ENCODE measurements at places on chromosomes 11 and 22.

DNA sequence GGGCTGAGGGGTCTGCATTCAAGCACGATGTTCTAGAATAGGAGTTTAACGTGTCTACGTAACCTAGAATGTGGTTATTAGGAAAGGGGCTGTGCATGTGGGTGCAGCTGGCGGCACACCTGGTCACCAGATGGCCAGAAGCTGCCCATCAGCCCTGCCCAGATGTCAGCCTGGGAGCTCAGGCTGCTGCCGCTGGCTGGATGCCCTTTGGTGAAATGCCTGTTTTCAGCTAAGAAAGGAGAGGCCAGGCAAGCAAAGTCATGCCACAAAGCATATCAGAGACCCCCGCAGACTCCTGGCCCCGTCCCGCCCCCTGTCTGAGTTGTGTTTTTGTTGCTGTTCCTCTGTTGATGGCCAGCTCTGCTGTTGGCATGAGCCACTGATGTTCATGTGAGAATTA, 11.3 kb upstream of the ADORA2A start:
- no peak for DNase-seq

DNA sequence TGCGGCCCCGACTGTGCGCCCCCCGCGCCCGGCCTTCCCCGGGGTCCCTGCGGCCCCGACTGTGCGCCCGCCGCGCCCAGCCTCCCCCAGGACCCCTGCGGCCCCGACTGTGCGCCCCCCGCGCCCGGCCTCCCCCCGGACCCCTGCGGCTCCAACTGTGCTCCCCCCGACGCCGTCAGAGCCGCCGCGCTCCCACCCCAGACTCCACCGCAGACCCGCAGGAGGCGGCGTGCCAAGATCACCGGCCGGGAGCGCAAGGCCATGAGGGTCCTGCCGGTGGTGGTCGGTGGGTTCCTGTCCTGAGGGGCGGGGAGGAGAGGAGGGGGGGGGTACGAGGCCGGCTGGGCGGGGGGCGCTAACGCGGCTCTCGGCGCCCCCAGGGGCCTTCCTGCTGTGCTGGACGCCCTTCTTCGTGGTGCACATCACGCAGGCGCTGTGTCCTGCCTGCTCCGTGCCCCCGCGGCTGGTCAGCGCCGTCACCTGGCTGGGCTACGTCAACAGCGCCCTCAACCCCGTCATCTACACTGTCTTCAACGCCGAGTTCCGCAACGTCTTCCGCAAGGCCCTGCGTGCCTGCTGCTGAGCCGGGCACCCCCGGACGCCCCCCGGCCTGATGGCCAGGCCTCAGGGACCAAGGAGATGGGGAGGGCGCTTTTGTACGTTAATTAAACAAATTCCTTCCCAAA, 3.1 kb downstream of the DRD4 start:
- peak; percentile 62 for DNase-seq

- DNase-seq: no peak
These were observed 16.9 kb downstream of the CTTN start for GRCh38 chr11:70415191-70415590.

GRCh38 chr11:95698676-95699557, 90.7 kb downstream of the FAM76B start:
- peak; percentile 65 for DNase-seq

- no peak for DNase-seq
These were observed 4.6 kb downstream of the SOX10 start for GRCh38 chr22:37979782-37980181.

- no peak for DNase-seq
These were observed 1.4 kb downstream of the DTX4 start for GRCh38 chr11:59173080-59173963.

- DNase-seq: no peak
These were observed at the start of gene CHADL for GRCh38 chr22:41240377-41241132. Gene CHADL, minus strand, starts transcription at chr22:41240931. Its CDS starts 50 bp downstream, at chr22:41240881.

DNA sequence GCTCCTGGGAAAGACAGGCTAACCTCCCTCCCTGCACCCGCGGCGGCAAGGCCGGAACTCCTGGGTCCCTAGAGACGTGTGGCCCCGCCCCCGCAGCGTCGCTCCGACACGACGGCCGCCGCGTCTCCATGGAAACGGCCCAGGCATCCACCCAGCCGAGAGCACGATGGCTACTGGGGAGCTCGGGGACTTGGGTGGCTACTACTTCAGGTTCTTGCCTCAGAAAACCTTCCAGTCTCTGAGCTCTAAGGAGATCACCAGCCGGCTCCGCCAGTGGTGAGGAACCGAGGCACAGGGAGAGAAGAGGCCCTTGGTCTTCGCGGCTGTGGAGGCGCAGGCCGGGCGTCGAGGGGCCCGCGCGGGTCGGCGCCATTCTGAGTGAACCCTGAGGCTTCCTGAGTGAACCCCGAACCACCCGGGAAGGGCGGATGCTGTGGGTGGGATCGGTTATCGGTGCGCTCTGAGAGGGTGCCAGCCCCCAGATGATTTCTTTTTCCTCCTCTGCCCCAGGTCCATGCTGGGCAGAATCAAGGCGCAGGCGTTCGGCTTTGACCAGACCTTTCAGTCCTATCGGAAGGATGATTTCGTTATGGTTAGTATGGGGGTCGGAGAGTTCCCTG, at the start of gene CFAP300:
CFAP300 (plus strand) TSS at position 133 of the 620 bp plus-strand sequence; CDS start at position 167, 34 bp downstream.
- no peak for DNase-seq

DNA sequence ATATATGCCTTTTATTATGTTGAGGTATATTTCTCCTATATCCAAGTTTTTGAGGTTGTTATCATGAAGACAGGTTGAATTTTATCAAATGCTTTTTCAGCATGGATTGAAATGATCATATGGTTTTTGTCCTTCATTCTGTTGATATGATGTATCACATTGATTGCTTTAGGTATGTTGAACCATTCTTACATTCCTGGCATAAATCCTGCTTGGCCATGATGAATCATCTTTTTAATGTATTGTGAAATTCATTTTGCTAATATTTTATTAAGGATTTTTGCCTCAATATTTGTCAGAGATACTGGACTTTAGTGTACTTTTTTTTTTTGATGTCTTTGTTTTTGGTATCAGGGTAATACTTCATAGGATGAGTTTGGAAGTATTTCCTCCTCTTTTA, 283.8 kb upstream of the C11orf87 start:
- no peak for DNase-seq

GRCh38 chr11:105781807-105782206, 171.9 kb downstream of the GRIA4 start:
- no peak for DNase-seq

- no peak for DNase-seq
These were observed 250.7 kb upstream of the ARHGAP20 start for GRCh38 chr11:110962921-110963320.

DNA sequence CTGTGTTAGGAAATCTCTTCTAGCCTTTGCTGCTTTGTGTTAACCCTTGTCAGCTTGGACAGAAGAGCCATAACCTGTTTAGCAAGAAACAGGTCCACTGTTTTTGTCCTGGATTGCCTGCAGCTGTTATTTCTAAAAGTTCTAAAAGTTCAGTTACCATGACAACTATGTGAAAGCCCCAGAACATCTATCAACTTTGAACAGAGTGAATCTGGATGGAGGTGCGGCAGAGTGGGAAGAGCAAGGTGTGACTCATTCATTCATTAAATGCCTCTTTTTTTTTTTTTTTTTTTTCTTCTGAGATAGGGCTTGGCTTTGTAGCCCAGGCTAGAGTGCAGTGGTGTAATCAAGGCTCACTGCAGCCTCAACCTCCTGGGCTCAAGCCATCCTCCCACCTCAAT, 50.5 kb downstream of the RBX1 start:
- DNase-seq: no peak

- DNase-seq: peak; percentile 51
These were observed 9.4 kb downstream of the IGSF9B start for GRCh38 chr11:133947321-133947756.

GRCh38 chr11:135075740-135076139, 663.7 kb upstream of the B3GAT1 start:
- no peak for DNase-seq

DNA sequence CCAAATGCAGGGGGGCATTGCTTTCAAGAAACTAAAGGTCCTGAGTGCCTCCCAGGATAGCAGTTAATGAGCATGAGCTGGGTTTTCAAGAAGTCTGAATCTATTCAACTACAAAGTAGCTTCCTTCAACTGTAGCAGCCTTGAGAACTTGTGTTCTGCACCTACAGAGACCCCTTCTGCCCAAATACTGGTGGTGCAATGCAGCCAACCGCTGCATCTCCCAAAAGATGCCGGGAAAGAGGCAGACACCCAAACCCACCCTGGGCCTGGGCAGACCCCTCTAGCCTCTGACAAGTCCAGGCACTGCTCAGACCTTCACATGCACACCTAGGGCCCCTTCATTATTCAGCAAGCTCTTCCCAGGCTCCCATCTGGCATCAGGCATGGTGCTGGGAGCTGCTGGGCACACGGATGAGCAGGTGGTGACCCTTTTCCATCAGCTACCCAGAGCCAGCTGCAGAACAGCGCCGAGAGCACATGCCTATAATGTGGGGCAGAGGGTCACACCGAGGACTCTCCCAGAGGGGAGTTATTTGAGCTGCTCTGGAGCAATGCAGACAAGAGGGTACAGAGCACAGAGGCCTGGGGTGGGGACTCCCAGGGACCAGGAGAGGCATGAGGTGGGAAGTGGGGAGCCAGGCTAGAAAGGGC, 44.9 kb upstream of the ETS1 start:
- peak; percentile 68 for DNase-seq

GRCh38 chr22:36297568-36297967, 44.6 kb downstream of the APOL1 start:
- no peak for DNase-seq

DNA sequence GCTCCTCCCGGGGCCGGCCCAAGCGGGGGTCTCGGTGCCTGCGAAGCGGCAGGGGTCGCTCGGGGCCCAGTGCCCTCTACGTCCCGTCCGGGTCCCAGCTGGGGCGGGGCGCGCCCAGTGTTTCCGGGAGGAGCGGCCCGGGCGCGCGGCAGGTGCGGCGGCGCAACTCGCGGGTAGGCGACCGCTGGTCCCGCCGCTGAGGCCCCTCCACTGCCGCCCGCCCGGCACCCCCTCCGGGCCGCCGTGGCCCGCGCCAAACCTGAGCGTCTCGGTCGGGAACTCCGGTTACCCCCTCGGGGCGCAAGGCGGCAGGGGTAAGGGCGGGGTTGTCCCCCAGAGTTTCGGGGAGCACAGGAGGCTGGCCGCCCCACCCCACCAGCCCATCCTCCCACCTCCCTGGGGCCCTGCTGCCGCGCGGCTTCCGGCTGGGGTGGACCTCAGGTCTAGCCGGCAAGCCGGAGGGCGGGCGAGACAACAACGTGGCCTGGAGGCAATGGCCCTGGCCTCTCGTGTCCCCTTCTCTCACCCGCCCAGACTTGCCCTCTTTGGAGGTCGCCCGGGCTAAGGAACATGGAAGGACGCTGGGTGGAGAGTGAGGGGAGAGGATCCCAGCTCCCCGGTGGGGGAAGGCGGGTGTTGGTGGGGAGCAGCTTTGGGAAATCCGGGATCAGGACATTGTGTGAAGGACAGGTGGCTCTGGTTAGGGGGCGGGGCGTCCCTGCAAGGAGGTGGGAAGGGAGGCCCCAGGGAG, 398 bp upstream of the CRACR2B start:
- no peak for DNase-seq

DNA sequence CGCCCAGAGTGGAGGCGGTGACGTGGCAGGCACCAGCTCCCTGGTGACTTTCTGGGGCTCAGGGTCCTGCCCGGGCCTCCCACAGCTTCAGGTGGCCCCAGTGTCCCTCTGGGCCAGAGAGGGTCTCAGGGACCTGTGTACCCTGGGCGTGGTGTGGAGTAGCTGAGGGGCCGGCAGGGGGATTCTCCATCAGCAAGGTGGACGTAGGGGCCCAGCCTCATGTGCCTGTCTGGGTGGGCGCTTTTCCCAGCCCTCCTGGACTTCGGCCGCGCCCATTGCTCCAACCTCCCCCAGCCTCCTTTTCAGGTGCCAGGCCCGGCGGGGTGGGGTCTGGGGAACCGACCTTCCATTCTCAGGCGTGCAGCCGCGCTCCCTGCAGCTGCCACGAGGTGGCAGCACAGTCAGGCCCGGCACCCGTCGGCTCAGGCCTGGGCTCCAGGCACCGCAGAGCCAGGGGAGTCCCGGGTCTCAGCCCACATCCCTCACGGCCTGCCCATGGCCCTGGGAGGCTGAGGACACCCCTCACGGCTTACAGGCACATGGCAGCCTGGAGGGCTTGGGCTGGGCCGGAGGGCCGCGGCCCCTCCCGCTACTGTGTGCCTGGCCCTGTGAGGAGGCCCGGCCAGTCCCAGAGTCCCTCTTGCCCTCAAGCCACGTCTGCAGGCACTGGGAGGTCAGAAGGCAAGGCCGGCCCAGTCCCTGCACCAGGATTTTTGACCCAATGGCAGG, 19.9 kb upstream of the MUC5B start:
- DNase-seq: peak; percentile 53

- peak; percentile 54 for DNase-seq
These were observed 396 bp downstream of the CCDC157 start for GRCh38 chr22:30357236-30357570.

- DNase-seq: peak; percentile 87
These were observed 7.4 kb downstream of the NDUFV1 start for GRCh38 chr11:67613960-67614715.

DNA sequence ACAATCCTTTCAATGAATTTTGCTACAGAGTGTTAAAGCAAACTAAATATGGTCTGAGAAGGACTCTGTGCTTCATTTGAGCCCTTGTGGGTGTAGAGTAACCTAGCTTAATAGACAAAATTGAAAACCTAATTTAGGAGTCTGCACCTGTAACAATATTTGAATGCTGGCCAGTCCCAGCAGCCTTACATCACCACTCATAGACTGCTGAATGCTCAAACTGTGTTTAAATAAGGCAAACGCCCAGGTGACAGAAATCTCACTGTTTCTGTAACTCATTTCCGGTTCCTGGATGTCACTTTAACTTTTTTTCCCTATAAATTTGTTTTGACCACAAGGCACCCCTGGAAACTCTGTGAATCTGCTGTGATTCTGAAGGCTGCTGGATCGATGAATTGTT, 45.5 kb upstream of the GLYATL1B start:
- DNase-seq: no peak

- DNase-seq: no peak
These were observed 9.1 kb downstream of the TIMP3 start for GRCh38 chr22:32810555-32811133.

- DNase-seq: no peak
These were observed 6.4 kb downstream of the CCDC89 start for GRCh38 chr11:85679576-85679975.

DNA sequence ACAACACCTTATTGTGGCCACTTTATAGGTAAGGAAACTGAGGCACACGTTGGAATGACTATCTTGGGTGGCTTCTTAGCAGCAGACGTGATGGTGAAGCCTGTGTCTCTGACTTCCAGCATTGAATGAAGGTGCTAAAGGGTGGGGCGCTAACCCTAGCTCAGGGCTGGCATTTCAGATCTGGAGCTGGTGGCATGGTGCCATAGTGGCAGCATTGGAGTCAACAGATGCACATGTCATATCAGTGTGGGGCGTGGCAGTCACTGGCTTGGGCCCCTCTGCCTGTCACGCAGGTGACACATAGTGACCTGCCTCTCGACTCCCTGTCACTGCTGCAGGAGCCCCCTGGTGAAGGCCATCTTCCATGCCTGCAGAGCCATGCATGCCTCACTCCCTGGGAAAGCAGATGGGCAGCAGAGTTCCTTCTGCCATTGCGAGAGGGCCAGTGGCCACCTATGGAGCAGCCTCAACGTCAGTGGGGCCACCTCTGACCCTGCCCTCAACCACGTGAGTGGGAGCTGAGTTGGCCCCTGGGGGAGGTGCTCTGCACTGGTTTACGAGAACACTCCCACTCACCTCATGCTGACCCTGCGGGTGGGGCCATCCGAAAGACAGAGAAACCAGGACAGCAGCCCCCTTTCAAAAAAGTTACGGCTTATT, 14.8 kb downstream of the SHISA8 start:
- DNase-seq: no peak

- DNase-seq: no peak
These were observed at the start of gene OR10D3 for GRCh38 chr11:124183068-124183467. Gene OR10D3, plus strand, starts transcription at chr11:124183345. Its CDS starts 1,925 bp downstream, at chr11:124185270.

All from Kasumi-1 (cell line).